HFFc6 (cell line): ENCODE measurements at places on chromosomes 11 and 22.

DNA sequence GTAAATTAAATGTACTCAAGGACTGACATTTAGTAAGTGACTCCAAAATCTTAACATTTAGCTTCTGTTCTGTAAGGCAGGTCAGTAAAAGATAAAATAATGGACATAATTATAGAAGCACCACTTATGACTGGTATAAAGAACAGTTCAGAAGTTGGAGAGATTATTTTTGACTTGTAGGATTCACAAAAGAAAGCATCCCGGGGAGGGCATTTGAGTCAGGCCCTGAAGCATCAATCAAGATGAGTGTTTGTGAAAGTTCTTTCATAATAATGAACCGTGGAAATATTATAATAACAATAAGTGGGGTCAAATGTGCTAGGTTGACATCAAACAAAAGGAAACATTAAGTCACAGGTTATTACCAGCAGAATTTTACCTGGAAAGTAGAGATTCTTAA is 201.9 kb downstream of the DDX10 start:
- no peak for DNase-seq

GRCh38 chr22:47805394-47805935 is 1043.0 kb downstream of the TBC1D22A start:
- no peak for DNase-seq

DNA sequence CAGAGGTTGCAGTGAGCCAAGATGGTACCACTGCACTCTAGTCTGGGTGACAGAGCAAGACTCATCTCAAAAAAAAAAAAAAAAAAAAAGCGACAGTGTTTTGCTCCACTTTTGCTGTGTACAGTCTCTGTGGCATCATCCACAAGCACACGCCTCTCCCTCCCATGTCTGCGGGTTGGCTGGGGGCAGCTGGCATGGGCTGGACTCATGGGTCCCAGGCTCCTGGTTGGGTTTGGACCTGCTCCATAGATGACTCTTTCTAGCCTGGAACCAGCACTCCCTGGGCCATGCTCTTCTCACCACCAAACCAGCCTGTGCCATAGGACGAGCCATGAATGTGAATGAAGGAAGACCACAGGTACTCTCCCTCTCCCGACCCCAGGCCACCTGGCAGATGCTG is 7.9 kb upstream of the WNT11 start:
- no peak for DNase-seq

GRCh38 chr11:115925568-115926090 is 421.4 kb upstream of the CADM1 start:
- DNase-seq: no peak

DNA sequence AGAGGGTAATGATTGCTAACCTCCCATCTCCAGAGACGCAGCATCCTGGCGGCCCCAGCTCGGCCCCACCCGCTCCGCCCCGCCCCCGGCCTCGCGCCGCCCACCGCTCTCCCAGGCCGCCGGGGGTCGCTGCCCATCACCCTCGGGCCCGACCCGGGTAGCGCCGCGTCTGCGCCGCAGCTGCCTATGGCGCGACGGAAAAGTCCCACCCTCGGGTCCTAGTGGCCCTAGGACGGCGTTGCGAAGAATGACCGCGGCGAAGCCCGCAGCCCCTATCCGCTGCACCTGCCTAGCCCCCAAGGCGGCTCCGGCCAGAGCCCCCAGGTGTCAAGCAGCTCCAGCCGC is 457 bp downstream of the CPSF7 start:
- no peak for DNase-seq
